ENCODE measurements at places on chromosomes 4 and X. TPM values are rescaled to one million over a fixed set of nuclear protein-coding genes. Genes with fewer than 3 reads are reported as not detected.

DNA sequence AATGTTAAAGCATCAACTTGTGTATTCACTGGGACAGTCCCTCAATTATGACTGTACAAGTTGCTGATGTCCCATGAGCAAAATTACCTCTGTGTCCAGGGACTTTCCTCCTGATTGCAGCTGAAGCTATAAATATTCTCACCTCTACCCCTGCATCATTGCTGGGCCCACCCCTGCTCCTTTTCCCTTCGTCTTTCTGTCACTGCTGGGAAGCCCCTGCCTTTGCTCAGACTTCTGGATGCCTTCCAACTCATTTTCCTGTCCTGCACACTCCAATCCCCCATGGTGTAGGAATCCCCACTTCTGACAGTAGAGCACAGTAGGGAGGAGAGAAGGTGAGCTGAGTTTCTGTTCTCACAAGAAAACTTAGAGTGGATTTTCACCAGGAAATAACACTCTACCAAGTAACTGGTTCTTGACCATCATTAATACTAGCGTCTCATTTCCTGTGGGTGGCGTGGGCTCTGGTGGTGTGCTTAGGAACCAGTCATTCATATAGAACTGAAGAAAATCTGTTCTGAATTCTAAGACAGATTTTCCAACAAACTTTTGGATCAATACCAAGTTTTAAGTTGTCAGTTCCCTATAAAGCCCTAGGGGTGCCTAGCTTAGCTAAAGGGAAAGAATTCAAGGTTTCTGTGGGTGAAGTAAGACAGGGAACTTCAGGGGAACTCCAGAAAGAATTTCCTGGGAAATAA lies 136.2 kb upstream of the MED14 start:
- DNase-seq: peak; percentile 46

DNA sequence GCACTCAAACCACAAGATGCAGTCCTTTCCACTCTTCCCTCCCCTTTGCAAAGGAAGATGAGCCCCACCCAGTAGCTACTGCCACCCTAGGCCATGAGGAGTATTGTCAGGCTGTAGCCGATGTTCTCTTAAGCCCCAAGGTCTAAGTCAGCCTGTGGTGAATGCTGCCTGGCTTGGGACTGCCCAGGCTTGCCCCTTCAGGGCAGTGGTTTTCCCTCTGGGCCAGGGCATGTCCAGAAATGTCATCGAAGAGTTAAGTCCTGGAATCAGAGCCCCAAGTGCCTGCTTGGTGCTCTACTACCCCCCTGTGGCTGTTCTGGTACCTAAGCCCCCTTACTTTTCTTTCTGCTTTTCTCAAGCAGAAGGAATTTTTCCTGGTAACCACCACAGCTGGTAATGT lies 11.8 kb upstream of the PGK1 start:
- peak; percentile 10 for DNase-seq

The GABRE gene
- total RNA-seq: not detected

The FGF13 gene
- not detected for total RNA-seq

DNA sequence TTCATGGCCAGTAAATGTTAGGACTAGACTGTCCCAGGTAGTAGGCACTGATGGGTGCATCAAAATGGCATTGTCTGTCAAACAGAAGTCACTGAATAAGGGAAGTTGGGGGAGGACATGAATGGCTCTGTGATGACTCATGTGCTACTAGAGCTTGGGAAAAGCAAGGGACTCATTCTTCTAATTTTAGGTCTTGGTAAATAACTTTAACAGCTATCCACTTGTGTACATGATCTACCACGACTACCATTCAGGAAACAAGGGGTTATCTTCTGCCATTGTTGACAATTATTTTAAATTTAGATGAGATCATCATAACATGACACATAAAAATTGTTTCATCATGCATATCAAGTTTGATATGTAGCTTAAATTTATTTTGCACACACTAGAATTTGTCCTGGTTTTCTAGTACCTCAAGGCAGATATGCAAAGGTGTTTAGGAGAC lies 6.3 kb downstream of the AREG start:
- no peak for DNase-seq

The ASB5 gene
- not detected for total RNA-seq

DNA sequence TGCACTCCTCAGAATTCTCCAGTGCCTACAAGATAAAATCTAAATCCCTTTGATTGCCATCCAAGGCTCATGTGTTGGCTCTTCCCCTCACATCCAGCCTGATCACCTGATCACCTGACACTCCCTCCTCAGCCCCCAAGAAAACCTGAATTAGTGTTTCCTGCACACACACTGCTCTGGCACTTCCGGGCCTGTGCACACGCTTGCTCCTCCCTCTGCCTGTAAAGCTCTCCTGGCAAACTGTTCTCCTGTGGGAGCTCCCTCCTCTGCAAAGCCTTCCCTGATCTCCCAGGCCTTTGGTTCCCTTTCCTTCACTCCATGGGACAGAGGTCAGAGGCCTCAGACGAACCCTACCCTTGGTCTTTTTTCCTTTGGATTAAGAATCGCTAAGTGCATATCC lies 19.9 kb downstream of the PHKA2 start:
- no peak for DNase-seq

DNA sequence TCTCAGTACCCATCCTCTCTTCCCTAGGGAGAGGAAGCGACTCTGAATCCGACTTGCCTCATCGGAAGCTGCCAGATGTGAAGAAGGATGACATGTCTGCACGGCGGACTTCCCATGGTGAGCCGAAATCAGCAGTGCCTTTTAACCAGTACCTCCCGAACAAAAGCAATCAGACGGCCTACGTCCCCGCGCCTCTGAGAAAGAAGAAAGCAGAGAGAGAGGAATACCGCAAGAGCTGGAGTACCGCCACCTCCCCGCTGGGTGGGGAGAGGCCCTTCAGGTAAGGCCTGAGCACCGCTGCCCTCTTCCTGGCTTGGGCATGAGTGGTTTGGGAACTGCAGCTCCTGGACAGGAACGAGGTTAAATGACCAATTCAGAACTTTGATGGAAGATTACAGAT lies 81.2 kb downstream of the LIMCH1 start:
- no peak for DNase-seq

- peak; percentile 37 for DNase-seq
Measured at GRCh38 chr4:182448281-182449151, 205.3 kb downstream of the TENM3 start.

- DNase-seq: no peak
Measured at GRCh38 chr4:102387552-102388150, 42.4 kb upstream of the SLC39A8 start.

DNA sequence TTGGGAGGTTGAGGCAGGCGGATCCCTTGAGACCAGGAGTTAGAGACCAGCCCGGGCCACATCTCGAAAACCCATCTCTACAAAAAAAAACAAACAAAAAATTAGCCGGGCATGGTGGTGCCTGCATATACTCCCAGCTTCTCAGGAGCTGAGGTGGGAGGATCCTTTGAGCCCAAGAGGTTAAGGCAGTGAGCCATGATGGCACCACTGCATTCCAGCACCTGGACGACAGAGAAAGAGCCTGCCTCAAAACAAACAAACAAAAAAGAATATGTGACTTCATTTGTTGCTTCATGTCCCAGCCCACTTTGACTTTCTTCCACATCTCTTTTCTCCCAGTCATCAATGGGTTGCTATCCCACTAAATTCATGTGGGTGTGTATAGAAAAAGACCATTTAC lies 79.7 kb downstream of the BCOR start:
- DNase-seq: no peak

GRCh38 chr4:152673489-152673888 lies 6.3 kb downstream of the TMEM154 start:
- no peak for DNase-seq

The GLOD5 gene
- total RNA-seq: not detected

DNA sequence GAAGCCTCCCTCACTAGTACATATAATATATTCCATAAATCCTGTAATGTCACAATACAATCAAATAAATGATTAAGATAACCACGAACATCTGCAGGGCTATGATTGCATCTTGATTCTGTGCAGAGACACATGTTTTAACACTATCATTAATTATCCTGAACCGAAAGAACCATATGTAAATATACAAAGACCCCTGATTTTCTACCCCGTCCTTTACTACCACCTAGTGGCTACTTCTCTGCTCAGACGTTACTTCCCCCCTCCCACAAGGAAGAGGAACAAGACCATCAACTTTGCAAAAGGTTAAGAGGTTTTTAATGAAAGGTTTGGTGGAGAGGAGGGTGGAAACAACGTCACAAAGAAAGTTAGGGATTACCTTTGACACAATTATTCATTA lies 134.0 kb downstream of the COL4A6 start:
- DNase-seq: no peak

The VCX2 gene
- total RNA-seq: not detected

DNA sequence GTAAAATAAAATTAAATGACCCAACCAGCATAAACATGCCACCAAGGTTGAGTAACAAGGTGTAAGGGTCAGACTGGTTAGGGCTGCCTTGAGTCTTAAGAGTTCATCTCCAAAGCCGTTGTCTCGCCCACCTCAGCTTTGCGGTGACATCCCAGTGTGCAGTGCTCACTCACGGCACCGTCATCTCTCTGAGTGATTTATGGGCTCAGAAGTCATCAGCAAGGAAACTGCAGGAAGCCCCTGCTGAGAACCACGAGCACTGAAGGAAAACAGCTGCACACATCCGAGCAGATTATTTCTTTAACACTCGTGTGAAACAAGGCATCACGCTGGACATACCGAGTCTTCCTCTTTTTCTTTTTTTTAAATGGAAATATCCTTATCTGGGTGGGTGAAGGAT lies 411.1 kb downstream of the TRIML1 start:
- no peak for DNase-seq

GRCh38 chrX:17474892-17475291 lies 99.9 kb downstream of the NHS start:
- DNase-seq: no peak

DNA sequence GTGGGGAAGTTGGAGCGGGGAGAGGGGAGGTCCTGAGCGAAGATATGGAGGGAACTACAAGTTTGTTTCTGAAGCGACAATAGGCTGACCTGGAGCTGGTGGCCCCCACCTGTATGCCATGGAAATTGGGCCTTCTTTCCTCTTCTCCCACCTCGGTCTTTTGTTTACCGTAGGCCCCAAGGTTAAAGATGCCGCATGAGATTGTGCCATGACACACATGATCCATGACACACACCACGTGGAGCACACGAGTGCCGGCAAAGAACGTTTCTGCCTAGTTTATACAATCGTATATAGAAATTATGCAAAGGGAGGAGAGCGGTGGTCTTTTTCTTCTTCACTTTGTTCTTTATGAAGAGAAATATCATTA lies 408 bp downstream of the TMEM33 start:
- DNase-seq: peak; percentile 45

DNA sequence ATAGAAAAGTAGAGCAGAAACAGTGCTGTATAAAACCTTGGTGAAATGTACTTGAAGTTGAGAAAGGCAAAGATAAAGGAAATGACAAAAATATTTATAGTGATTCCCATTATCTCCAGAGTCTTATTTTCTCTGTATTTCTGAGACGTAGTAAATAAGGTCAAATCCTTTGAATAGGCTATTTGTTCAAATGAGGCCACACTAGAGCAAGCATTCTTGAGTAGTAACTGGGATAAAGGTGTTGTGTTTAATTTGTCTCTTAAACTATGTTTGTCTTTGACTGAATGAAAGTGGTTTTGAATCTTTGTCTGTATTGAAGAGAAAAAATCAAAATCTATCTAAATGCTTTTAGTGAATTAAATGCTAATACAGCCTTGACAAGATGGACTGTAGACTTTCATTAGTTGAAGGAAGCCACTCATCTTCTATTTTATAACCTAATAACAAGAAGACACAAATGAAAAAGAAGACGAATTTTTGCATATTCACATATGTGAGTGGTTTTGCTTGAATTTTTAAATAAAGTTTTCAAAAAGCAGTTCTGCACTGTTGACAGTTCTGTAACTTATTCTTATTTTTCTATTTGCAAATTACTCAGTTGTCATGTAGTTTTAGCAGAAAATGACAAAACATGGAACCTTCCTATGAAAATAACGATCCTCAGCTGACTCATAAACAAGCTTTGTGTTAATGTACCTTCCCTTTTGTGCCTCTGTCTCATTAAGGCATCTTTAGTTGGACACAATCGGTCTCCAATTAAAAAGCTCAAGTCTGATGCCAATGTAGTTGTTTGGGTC lies 94.8 kb upstream of the PCDH18 start:
- no peak for DNase-seq

The NAA11 gene
- total RNA-seq: not detected

DNA sequence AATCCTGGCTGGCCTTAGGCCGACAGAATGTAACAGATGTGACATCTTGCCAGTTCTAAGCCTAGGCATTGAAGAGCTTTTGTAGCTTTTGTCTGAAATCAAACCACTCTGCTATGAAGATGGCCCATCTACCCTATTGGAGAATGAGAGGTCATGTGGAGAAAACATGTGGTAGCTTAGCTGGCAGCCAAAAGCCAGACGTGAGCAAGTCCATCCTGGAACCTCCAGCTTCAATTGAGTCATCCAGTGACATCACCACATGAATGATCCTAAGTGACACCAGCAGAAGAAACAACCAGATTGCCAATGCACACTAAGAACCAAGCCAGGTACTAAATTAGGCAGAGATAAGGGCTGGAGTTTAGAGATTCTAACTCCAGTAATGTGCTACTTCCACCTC lies 154.8 kb upstream of the ZFP42 start:
- DNase-seq: no peak

The ZCCHC12 gene
- total RNA-seq: 3.3 TPM

DNA sequence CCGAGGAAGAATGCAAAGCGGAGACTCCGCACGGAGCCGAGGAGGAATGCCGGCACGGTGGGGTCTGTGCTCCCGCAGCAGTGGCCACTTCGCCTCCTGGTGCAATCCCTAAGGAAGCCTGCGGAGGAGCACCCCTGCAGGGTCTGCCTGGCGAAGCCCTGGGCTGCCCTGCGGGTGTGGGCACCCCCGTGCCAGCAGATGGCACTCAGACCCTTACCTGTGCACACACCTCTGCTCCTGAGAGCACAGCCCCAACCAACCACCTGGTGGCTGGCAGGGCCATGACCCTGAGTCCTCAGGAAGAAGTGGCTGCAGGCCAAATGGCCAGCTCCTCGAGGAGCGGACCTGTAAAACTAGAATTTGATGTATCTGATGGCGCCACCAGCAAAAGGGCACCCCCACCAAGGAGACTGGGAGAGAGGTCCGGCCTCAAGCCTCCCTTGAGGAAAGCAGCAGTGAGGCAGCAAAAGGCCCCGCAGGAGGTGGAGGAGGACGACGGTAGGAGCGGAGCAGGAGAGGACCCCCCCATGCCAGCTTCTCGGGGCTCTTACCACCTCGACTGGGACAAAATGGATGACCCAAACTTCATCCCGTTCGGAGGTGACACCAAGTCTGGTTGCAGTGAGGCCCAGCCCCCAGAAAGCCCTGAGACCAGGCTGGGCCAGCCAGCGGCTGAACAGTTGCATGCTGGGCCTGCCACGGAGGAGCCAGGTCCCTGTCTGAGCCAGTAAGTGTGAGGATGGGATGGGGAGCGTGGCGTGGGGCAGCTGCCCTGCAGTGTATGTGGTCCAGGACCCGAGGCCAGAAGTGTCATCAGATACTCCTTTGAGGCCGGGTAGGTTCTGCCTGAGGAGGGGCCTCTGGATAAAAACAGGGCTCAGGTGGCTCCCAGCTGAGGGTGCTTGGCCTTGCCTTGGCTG lies 7.0 kb downstream of the TACC3 start:
- no peak for DNase-seq

The SLC34A2 gene
- not detected for total RNA-seq

The RTL9 gene
- 0.05 TPM for total RNA-seq

The PAGE2B gene
- 1.2 TPM for total RNA-seq

GRCh38 chr4:151553874-151554273 lies 144.9 kb downstream of the FHIP1A start:
- DNase-seq: no peak

- DNase-seq: no peak
Measured at GRCh38 chr4:15809466-15809865, 31.3 kb downstream of the CD38 start.

- DNase-seq: no peak
Measured at GRCh38 chr4:69057620-69058409, 38.5 kb upstream of the UGT2B7 start.

All from activated CD4-positive, alpha-beta memory T cell treated with anti-CD3 and anti-CD28 coated beads for 36 hours (primary cell).